Vein endothelial cell (primary cell): ENCODE measurements at places on chromosomes 2 and 18. TPM values are rescaled to one million over a fixed set of nuclear protein-coding genes. Genes with fewer than 3 reads are reported as not detected.

NMS gene
- total RNA-seq = not detected in 2 replicates

CD226 gene
- total RNA-seq = under 0.01 and 0.10 TPM in 2 replicates

REG3G gene
- not detected in 2 replicates for total RNA-seq

EML6 gene
- total RNA-seq = 0.65 and 0.86 TPM in 2 replicates

ADAM17 gene
- total RNA-seq = 50.6 and 53.0 TPM in 2 replicates

HOXD13 gene
- total RNA-seq = not detected in 2 replicates

POTEC gene
- not detected in 2 replicates for total RNA-seq

GALNT1 gene
- total RNA-seq = 239 and 261 TPM in 2 replicates

ATF2 gene
- 68.3 and 74.5 TPM in 2 replicates for total RNA-seq

INHBB gene
- total RNA-seq = 6.9 and 8.2 TPM in 2 replicates

APLF gene
- total RNA-seq = 4.2 and 5.6 TPM in 2 replicates

MC5R gene
- not detected in 2 replicates for total RNA-seq

PLEK gene
- under 0.01 and 0.10 TPM in 2 replicates for total RNA-seq

TNFRSF11A gene
- total RNA-seq = 9.1 and 11.9 TPM in 2 replicates

CERKL gene
- not detected in 2 replicates for total RNA-seq

NAGK gene
- 46.1 and 51.6 TPM in 2 replicates for total RNA-seq

TRIM43 gene
- not detected in 2 replicates for total RNA-seq

AQP12B gene
- total RNA-seq = not detected in 2 replicates

KYNU gene
- total RNA-seq = not detected in 2 replicates

NFATC1 gene
- 9.8 and 10.2 TPM in 2 replicates for total RNA-seq
